Sigmoid colon (tissue), 7 donors: ENCODE measurements at places on chromosomes 11 and 22. TPM values are rescaled to one million over a fixed set of nuclear protein-coding genes. Genes with fewer than 3 reads are reported as not detected.

ADAMTS15 gene
- total RNA-seq: 3.9 TPM

MRGPRX4 gene
- not detected for total RNA-seq

HOATZ gene
- total RNA-seq: not detected

ADM2 gene
- total RNA-seq: not detected

TMEM45B gene
- 1.4 TPM for total RNA-seq

CNIH2 gene
- not detected for total RNA-seq

ANO9 gene
- 0.16 TPM for total RNA-seq
